ENCODE measurements at places on chromosomes 6 and 20. TPM values are rescaled to one million over a fixed set of nuclear protein-coding genes. Genes with fewer than 3 reads are reported as not detected.

- no peak for DNase-seq
Observed at GRCh38 chr6:152277826-152278329, 359.3 kb downstream of the SYNE1 start.

DNA sequence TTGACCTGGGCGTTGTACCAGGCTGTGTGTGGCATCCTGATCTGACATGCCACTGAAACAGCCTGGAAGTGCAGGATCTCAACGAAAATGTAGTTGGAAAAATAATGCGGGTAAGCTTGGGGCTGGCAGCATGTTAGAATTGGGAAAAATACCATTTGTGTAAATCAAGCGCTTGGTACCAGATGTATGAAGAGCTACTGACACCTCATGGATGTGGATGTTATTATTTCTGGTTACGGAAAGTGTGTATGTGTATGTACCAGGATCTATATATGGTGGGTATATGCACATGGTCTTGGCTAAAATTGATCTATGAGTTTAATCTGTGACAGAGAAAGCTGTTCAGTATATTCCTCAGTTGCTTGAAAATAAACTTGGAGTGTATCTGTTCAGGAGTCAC, 22.7 kb downstream of the HIVEP1 start:
- DNase-seq, result no peak

The BPIFB2 gene
- not detected for polyA plus RNA-seq

- DNase-seq, result no peak
Observed at GRCh38 chr6:161107779-161108730, 116.5 kb downstream of the MAP3K4 start.

DNA sequence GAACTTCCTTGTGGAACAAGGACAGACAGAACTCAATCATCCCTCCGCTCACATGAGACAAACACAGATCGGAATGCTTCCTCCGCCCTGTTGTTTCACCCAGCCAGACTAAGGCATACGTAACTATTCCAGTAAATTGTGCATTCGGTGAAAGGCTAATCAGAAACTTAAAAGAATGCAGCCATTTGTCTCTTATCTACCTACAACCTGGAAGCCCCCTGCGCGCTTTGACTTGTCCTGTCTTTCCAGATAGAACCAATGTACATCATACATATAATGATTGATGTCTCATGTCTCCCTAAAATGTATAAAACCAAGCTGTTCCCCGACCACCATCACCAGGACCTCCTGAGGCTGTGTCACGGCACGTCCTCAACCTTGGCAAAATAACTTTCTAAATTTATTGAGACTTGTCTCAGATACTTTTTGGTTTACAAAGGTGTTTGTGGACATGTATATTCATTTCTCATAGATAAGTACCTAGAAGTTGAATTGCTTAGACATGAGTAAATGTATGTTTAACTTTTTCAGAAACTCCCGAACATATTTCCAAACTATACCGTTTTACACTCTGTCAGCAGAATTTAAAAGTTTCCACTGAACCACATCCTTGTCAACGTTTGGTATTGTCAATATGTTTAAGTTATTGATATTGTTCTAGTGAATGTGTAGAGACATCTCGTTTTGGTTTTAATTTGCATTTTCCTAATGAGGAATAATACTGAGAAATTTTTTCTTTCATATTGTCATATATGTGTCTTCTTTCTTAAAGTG, 197.6 kb upstream of the THBS2 start:
- DNase-seq, result no peak

The SLC12A5 gene
- 1.5 TPM for polyA plus RNA-seq

- DNase-seq, result no peak
Observed at GRCh38 chr6:40377173-40377806, 209.9 kb downstream of the LRFN2 start.

DNA sequence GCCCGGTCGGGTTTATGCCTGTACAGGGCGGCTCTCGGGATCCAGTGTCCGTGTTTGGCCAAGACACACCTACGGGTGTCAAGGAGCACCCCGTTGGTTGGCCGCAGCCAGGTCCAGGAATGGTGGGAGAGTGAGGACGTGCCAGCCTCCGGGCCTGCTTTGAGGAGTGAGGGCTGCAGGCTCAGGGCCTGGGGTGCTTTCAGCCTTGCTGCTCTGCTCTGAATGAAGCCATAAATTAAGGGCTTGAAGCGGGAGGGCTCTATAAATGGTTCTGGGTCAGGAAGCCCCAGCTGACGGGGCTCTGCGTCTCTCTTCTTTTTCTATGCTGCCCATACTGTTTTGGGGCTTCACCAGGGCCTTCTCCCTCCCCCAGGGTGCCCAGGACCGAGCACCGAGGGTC, 15.1 kb downstream of the GATA5 start:
- no peak for DNase-seq

The FOXS1 gene
- polyA plus RNA-seq, result 1.7 TPM

DNA sequence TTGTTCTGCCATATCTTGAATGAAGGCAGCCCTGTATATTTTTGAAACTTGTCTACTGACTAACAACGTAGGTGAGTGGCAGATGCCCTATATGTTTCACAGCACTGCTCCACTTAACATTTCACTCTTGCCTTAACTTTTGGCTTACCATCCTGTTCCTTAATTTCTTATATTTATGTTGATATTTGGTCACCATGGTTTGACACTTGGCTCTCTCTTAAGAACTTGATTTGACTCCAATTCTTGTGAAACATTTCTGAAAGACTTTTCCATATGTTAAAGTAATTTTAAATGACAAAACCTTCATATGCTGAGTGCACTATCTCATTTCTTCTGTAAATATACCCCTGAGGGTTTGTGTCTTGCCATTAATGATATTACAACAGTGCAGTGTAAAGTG, 434.3 kb upstream of the IMPG1 start:
- DNase-seq, result no peak

The NOX3 gene
- not detected for polyA plus RNA-seq

The DLGAP4 gene
- 61.3 TPM for polyA plus RNA-seq

DNA sequence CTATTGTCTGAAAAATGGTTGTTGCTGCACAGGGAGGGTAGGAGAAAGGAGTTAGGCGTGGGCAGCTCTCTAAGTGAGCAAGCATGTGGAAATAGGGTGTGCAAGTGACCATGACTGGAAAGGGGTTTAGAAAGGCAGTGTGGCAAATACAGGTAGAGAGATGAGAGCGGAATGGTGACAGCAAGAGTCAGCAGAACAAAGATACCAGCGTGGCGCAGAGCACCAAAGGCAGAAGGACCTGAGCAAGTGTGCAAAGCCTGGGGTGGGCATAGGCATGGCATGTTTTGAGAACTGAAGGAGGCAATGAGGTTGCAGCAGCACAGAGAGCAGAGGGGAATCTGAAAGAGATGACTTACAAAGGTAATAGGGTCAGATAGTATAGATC, 17.0 kb downstream of the RNF217 start:
- DNase-seq, result no peak

DNA sequence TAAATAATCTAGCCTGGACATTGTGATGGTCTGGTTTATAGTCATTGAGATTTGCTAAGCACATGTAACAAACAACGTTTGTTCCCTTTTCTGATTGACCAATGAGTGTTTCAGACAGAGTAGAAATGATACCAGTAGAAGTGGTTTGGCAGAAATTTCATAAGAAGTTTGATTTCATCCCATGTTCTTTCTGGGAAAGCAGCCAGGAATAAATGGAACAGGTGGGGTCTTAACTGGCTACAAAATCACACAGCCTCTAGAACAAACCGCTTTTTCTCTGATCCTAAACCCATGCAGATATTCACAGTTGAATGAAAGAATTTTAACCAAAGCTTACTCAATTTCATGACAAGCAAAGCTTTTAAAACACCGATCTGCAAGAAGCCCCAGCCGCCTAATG, 227.5 kb downstream of the UST start:
- no peak for DNase-seq

DNA sequence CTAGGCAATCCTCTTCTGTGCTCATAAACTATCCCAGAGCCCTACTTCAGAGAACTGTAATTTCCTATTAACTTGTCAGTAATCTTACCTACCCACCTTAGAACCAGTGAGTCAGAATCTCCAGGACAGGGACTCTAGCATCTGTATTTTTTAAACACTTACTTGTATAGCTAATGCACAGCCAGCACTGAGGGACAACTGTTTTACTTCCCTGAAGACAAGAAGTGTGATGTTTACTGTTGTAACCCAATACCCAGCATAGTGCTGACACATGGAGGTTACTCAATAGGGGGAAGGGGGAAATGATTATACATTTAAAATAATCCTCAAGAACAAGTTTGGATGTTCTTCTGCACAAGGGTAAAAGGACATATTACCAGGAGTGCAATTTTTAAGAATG, 130.8 kb downstream of the BTBD9 start:
- no peak for DNase-seq

The ZNF311 gene
- polyA plus RNA-seq, result 1.3 TPM

DNA sequence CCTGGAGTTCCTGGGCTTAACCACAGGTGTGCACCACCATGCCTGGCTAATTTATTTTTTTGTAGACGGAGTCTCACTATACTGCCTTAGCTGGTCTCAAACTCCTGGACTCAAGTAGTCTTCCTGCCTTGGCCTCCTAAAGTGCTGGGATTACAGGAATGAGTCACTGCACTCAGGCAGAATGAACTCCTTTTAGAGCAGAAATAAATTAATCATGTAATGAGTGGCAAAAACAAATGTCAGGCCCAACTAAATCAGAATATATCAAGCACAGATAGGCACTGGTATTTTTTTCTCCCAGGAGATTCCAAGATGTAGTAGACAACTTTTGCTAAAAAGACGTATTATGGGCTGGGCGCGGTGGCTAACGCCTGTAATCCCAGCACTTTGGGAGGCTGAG, 2.6 kb downstream of the RPS10 start:
- no peak for DNase-seq

DNA sequence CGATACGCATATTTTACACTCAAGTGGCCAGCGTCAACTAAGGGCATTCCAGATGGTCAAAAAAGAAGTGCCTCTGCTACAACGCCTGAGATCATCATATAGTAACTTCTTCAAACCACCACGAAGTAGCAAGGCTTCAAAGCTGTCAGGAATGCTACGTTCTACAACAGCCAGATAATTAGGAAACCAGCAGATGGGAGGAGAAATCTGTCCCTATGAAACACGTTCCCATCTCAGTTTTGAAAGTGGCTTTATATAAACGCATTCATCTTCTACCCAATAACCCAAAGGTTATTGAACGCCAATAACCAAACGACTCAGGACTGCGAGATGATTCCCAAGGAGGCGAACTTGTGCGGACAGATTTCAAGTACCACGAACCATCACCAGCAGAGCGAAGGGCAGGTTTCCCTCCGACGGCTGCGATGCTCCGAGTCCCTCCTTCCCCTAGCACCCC, 1.2 kb downstream of the ABHD12 start:
- DNase-seq, result no peak

- DNase-seq, result no peak
Observed at GRCh38 chr6:100665041-100665380, 200.3 kb upstream of the SIM1 start.

DNA sequence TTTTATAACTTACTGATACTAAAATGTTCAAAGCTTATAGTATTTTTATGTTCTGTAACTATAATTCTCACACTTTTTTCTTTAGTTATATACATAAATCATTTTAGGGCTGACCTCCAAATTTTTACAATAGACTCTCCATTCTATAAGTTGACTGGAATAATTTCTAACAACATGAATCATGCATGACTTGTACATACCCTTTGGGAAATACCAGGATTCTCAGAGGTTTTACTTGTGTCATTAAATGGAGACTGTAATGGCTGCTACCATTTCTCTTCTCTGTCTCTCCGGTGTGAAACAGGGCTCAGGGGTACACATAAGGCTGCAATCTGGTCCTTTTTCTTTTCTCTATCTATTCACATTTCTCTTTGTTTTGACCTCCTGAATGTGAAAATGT, 222.2 kb upstream of the FLRT3 start:
- no peak for DNase-seq

DNA sequence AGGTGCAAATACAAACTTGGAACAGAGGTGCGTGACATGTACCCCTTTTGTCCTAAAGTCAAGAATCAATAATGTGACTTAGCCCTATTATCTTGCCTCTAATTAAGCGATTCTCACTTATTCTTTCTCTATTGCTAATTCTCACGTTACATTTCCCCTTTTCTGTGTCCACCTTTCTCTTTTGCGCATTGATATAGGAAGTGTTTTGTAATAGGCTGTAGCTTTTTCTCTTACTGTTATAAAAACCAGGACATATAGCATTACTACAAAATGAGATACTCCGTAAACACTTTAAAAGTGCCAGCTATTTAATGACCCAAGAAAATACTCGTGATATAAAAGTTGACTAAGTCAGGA, 669 bp upstream of the TMEM30A start:
- no peak for DNase-seq

DNA sequence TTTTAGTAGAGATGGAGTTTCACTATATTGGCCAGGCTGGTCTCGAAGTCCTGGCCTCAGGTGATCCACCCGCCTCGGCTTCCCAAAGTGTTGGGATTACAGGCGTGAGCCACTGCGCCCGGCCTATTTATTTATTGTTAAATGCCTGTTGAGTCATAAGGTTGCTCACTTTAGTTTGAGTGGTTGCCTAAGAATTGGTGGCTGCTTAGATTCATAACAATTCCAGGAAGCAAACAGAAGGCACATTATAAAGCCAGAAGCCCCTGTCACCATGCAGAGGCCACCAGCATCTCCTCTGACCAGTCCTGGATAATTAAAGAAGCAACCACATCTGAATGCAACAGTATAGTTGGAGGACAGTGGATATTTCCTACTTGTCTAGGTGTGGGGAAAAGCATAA, 24.0 kb upstream of the ARMH2 start:
- no peak for DNase-seq

DNA sequence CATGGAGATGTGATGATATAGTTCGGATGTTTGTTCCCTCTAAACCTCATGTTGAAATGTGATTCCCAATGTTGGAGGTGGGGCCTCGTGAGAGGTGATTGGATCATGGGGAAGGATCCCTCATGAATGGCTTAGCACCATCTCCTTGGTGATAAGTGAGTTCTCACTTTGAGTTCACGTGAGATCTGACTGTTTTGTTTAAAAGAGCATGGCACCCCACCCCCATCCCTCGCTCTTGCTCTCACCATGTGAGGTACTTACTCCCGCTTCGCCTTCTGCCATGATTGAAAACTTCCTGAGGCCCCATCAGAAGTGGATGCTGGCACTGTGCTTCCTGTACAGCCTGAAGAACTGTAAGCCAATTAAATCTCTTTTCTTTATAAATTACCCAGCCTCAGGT, 10.9 kb downstream of the SLC32A1 start:
- DNase-seq, result no peak

- no peak for DNase-seq
Observed at GRCh38 chr6:150280703-150281102, 88.1 kb upstream of the IYD start.

The TMEM30A gene
- polyA plus RNA-seq, result 77.8 TPM
